ENCODE measurements at places on chromosomes 16 and 17. TPM values are rescaled to one million over a fixed set of nuclear protein-coding genes. Genes with fewer than 3 reads are reported as not detected.

DNA sequence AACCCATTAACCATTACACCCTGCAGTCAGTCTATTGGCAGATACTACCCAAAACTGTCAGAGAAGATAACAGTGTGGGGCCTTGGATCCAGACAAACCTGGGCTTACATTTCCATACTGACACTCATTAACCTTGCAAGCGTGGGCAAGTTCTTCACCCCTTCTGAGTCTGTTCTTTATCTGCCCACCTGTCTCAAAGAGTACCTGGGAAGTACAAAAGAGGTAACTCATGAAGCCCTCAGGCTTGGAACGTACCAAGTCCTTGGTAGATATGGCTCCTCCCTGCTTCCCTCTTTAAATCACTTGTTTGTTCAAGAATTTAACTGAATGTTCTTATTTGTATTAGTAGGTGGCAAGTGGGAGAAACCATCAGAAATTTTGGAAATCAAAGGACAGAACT lies 2.5 kb upstream of the IGSF6 start:
- no peak for DNase-seq

DNA sequence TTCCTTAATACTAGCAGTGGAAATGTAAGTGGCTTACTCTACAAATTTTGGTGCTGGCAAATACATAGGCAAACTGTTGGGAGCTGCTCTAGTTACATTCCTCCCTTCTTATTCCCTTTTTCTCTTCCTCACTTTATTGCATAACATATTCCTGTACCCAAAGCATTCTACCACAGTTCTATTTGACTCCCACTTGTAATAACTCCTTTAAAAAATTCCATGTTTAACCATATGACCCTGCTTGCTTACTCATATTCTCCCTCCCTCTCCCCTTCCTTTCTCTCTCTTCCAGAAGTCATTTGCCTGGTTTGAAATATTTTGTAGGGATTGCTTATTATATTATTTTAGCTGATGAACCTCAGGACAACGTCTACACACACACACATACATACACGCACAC lies 22.7 kb downstream of the NQO1 start:
- DNase-seq, result no peak

GRCh38 chr17:81367171-81367570 lies 28.1 kb upstream of the BAHCC1 start:
- DNase-seq, result no peak

- no peak for DNase-seq
These were observed at the start of gene NTN3 for GRCh38 chr16:2471016-2471652. Gene NTN3 (plus strand): TSS chr16:2471297. CDS start chr16:2471702, 405 bp downstream.

DNA sequence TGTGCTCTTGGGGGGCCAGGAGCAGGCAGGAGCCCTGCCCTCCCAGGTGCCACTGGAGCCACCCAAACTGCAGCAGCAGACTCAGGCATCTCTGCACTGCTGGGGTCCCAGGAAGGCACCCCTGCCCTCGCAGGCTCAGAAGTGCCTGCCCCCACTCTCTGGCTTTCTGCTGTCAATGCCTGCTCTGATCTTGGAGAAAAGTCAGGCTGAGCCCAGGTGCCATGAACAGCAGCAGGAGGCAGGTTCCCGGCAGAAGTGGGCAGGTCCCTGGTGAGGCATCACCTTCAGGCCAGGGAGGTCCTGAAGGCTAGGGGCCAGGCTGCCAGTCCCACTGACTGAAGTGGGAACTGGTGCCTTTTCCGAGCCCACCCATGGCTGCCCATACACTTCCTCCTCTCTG lies 106.5 kb downstream of the MGAT5B start:
- no peak for DNase-seq

GRCh38 chr17:32915245-32915644 lies 12.7 kb upstream of the TMEM98 start:
- no peak for DNase-seq

DNA sequence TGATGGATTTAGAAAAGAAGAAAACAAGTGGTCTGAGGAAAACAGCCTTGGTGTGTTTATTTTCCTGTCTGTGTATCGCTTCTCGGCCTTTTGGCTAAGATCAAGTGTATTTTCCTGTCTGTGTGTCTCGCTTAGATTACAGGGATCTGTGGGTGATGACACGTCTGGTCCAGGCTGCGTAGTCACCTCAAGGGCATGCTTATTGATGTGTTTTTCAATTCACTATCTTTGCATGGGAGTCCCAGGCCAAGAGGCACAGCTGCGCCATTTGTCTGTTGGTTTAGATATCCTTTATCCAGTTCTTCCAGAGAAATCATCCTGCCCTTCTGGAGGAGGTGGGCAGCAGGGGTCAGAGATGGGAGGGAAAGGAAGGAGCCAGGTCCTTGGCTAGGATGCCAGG lies 47.1 kb upstream of the STH start:
- DNase-seq, result no peak

GRCh38 chr17:69042308-69042707 lies 18.4 kb downstream of the ABCA9 start:
- no peak for DNase-seq

DNA sequence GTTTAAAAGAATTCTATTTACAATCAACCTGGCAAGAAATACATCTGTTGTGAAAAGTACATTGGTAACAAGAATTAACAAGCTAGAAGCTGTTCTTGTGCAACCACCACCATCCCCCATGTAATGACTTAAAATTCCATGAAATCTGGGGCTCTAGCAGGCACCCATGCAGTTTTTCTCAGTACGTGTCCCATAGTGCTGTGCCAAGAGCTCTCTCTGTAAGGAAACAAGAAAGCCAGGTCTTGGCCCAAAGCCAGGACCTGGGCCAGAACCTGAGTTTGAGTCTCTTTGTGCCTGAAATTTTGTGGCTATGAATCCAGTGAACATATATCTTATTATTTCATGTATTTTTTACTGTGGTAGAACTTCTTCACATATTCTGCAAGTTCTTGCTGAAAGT lies 46.6 kb downstream of the NUP93 start:
- DNase-seq, result no peak

DNA sequence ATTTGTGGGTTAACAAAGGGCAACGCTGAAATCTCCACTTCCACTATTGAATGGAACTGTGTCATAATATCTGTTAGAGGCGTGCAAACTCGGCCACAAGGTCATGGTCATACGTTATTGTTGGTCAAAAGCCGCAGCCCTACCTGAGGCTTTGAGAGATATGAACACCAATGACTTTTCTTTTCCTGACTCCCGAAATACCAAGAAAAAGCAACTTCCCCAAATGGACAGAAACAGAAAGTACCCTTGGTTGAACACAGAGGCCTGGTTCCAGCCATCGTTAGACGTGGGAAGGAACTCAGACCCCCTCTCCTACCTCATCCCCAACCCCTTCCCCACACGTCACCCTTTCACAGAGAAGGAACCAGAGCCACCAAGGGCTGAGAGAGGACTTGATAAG lies 1.4 kb upstream of the PIK3R5 start:
- DNase-seq, result no peak

DNA sequence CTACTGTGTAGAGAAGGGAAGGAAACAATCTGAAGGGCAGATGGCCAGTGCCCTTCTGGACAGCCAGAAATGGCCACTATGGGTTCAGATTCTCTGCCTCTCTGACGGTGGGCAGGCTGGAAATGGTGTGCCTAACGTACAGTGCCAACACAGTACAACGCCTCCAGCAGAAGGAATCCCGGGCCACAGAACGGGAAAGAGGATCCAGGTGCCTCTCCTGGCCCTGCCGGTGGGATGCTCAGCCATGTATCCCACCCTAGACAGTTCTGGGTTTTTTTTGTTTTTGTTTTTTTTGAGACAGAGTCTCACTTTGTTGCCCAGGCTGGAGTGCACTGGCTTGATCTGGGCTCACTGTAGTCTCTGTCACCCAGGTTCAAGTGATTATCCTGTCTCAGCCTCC lies 71.5 kb downstream of the SLC5A11 start:
- no peak for DNase-seq

GRCh38 chr16:2743007-2743810 lies 9.2 kb upstream of the SRRM2 start:
- no peak for DNase-seq

- no peak for DNase-seq
These were observed 869 bp downstream of the ZNF48 start for GRCh38 chr16:30395992-30396585.

EVPLL gene
- 4.4 TPM for total RNA-seq

DRC3 gene
- 4.0 TPM for total RNA-seq

KRT32 gene
- 0.46 TPM for total RNA-seq

RTN4RL1 gene
- total RNA-seq, result 19.1 TPM

SLC9A5 gene
- 0.71 TPM for total RNA-seq

USP43 gene
- 4.4 TPM for total RNA-seq

KRTAP9-8 gene
- total RNA-seq, result 0.97 TPM

GAST gene
- not detected for total RNA-seq

ZG16 gene
- total RNA-seq, result not detected

ELP5 gene
- 18.3 TPM for total RNA-seq

KLHDC4 gene
- total RNA-seq, result 25.8 TPM
